Activated CD4-positive, alpha-beta T cell treated with anti-CD3 and anti-CD28 coated beads, Interleukin-2, amount 10 ng/mL, durations not matched to agents 24 days and 14 days (primary cell): ENCODE measurements at places on chromosomes 1 and 21. TPM values are rescaled to one million over a fixed set of nuclear protein-coding genes. Genes with fewer than 3 reads are reported as not detected.

CFAP74 gene
- total RNA-seq: not detected in 2 replicates

DNA sequence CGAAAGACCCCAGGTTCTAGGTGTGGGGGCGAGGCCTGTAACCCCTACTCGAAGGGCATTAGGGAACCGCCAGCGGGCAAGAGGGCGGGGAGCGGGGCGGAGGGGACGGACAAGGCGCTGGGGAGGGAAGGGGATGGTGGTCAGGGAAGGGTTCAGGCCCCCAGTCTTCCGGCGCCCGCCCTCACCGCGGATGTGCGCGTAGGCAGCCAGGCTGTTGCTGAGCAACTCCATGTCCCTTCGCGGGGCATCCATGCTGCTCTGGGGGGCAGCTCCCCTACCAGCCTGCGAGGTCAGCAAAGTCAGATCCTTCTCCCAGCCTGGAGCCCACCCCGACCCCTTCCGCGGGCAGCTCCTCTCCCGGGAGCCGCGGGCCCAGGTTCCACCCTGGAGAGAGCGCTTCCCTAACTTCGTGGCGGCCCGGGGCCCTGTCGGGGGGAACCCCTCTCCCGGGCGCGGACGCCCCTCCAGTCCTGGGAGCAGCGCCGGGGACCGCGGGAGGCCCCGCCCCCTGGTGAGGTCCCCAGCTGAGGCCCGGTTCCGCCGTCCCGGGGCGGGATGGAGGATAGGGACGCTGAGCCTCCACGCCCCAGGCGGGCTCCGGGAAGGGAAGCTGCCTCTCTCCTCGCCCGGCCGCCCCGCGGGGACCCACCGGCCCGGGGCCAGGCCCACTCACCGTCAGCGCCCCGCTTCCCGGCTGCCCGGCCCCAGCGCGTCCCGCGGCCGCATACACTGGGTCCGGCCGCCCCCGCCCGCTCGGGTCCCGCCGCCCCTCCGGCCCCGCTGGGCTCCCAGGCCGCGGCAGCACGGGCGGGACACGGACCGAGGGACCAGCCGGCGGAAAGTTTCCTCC, 434 bp downstream of the EVA1B start:
- peak; percentile 83 for DNase-seq

GRCh38 chr1:231918239-231919015, 291.8 kb downstream of the DISC1 start:
- peak; percentile 77 for DNase-seq

- no peak for DNase-seq
Measured at GRCh38 chr1:113012149-113012548, 56.2 kb upstream of the SLC16A1 start.

DNA sequence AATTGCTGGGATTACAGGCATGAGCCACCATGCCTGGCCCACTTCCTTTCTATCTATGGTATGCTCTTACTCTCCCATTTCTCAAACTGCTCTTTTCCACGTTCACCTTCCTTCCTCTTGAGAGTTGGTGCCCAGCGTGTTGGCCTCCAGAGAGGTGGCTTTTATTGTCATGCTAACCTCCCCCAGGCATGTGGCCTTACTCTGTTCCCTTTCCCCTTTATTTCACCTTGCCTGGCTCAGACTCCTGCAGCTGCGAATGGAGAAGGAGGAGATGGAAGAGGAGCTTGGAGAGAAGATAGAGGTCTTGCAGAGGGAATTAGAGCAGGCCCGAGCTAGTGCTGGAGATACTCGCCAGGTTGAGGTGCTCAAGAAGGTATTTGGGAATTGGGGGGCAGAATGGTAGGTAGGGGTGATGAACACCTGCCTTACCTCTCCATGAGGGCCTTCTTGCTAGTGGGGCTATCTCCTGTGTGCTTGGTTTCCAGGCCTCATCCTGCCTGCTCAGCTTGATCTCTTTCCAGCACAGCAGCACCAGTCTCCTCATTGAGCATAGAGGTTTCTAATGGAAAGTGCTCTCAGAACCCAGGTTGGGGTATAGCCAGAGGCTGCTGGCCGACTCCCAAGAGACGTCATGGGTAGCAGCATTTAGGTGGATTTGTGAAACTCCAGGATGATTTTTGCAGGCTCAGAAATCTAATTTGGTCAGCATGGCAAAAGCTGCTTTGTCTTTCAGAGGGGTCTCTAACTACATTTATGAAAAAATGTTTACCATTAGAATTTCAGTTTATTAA, 13.2 kb upstream of the TUFT1 start:
- DNase-seq: no peak

ZNF670 gene
- 2.8 TPM in 2 replicates for total RNA-seq

DNA sequence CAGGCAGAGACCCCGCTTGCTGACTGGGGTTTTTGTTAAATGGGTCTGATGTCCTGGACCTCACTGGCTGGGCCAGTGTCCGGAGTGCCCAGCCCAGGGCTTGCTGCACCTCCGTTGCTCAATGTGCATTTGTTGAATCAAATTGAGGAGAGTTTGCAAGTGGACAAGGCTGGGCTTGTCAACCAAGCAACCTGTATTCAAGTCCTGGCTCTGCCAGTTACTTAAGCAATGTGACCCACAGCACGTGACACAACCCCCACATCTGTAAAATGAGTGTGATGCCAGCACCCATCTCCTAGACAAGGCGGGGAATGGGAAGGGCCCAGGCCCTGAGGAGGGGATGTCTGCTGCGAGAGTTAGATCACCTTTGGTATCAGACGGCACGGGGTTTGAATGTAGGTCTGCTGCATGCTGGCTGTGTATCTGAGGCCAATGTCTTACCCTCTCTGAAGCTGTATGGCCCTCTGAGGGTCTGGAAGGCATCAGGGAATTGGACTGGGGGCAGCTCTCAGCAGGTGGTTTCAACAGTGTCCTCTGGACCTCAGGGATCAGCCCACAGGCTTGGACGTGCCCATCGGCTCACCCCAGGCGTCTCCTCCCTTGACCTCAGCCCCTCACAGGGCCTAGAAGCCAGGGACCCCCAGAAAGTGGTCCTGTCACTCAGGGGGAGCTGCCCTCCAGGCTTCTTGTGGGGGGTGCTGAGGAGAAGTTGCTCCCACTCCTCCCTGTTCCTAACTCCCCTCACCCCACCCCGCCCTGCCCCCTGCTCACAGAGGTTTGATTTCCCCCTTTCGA, 51.0 kb upstream of the RUNX3 start:
- peak; percentile 65 for DNase-seq

DNA sequence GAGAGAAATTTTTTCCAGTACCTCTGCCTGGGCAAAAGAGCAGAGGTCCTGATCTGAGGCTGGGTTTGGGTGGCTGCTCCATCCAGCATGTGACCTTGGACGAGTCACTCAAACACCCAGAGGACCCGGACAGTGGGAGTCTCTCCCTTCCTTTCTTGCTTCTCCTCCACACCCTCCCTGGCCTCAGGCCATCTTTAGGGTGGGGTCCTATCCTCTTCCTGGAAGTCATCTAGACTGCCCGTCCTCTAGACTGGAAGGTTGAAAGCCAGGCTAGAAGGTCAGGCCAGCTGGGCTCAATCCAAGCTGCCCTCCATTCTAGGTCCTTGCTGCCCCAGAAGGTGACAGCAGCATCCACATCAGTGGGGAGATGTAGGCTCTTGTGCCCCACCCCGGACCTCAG, 599.5 kb downstream of the MATN1 start:
- no peak for DNase-seq

CCDC27 gene
- not detected in 2 replicates for total RNA-seq

DNA sequence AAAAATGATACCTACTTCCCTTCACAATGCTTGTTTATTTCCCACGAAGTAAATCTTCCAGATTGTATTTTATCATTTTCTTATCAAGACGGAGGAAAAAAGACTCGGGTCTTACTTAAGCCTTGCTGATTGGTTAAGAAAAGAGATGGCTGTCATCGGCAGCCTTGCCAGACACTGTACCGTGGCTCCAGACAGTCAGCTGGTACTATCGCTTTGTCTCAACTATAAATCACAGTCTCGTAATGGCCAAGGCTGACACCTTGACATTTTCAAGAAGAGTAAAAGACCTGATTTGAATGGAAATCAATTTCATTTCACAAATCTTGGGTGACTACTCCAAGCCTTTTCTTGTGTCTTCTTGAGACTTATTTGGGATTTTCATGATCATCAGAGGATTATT, 868.0 kb downstream of the USP25 start:
- DNase-seq: no peak

DNA sequence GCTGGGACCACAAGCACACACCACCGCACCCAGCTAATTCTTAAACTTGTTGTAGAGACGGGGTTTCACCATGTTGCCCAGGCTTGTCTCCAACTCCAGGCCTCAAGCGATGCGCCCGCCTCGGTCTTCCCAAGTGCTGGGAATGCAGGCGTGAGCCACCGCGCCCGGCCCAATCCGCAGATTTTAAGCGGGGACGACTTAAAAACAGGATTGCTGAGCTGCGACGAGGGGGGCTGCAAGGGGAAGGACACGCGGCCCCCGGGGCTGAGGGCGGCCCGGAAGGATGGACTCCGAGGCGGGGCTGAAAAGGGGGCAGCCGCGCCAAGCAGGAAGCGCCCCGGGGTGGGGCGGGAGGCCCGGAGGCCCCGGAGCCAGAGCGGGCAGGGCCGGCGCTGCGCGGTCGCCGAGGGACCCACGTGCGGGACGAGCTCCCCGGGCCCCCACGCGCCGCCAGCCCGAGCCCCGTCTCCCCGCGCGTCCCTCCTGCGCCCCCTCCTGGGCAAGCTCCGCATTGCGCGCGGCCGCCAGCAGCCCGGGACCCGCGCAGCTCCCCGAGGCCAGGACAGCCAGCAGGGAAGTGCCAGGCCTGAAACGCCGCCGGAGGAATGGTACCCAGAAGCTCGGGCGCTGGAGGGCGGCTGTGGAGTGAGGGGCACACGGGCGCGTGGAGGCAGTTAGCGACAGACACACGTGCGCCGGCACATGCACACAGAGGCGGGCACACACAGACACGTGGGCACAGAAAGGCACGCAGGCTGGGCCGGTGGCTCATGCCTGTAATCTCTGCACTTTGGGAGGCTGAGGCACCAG, 5.5 kb upstream of the PRKCZ start:
- peak; percentile 94 for DNase-seq

DNA sequence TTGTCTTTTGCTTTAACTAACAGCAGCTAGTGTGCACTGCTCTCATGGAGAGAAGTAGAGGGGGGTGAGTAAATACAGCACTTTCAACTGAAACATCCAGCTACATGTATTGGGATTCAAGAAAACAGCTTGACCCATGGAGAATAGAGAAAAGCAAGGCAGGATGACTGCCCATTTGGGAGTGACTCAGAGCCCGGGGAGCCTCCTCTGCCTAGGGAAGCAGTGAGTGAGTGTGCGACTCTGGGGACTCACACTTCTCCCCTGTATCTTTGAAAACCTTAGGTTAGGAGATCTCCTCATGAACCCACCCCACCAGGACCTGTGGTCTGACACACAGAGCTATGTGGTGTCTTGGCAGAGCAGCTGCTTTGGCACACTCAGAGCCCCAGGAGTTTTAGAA, 82.0 kb upstream of the PTGFR start:
- DNase-seq: no peak

FPGT gene
- total RNA-seq: 11.0 and 11.6 TPM in 2 replicates

DNA sequence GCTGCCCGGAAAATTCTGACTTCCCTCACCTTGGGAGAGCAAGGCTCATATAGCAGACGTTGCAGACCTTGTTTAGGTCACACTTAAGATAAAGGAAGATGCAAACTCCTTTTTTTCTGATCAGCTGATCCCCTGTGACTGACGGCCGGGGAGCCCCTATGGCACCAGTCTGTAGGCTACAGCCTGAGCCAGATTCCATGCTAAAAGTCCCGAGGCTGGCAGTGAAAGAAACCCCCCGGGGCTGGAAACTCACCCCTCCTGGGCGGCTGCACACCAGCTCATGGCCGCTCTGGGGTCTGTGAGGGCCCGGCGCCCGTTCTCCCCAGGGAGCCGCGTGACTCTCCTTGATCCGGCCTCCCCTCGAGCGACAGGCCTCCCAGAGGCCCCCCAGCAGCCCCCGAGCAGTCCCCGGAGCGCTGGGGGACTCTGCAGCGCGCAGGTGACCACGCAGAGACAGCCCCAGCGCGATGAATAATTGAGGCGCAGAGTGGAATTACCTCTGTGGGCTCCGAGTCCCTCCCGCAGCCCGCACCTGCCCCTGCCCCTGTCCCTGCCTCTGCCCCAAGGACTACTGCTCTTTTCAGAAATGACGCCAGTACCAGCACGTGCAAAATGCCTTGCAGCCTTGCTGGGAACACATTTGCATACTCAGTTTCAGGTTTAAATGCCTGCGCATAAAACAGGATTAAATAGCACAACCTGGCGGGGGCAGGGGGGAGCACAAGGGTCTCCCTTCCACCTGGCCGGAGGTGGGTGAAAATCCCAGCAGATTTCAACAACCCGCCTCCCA, 62.6 kb upstream of the CLDN14 start:
- DNase-seq: no peak

GRCh38 chr1:151619489-151620093, 7.7 kb downstream of the SNX27 start:
- DNase-seq: no peak

GRCh38 chr1:184507604-184508280, 120.9 kb downstream of the C1orf21 start:
- no peak for DNase-seq

DNA sequence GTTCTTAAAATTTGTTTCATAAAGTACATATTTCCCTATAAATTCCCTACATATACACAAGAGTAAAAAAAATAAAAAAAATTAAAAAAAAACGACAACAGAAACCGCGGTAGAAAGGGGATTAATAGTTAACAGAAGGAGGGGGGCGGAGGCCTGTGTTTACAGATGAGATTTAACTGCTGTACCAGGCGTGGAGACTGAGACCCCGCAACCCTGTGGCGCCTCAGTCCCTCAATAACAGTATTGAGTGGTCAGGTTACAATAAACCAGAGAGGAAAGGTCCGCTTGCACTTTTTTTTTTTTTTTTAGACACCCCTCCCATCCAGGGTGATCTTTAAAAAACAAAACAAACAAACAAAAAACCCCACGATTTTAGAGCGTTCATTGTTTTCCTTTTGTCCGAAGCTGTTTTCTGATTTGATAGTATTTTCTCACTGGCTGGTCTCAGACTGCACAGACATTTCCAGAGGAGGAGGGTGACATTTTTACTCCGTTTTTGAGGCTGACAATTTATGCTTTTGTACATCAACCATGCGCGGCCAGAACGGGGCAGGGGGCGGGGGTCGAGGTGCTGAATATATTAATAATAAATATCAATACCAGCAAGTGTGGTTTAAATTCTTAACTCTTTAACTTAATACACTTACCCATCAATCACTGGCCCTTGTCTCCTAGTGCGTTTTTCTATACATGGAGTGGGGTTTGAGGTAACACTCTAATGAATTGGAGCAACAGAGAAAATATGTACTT, 1223.9 kb downstream of the BRINP3 start:
- DNase-seq: no peak

GRCh38 chr1:31584869-31585735, 8.8 kb downstream of the TINAGL1 start:
- DNase-seq: no peak

GRCh38 chr1:161200421-161200991, 1.7 kb upstream of the ADAMTS4 start:
- peak; percentile 72 for DNase-seq

HFM1 gene
- total RNA-seq: not detected in 2 replicates

DNA sequence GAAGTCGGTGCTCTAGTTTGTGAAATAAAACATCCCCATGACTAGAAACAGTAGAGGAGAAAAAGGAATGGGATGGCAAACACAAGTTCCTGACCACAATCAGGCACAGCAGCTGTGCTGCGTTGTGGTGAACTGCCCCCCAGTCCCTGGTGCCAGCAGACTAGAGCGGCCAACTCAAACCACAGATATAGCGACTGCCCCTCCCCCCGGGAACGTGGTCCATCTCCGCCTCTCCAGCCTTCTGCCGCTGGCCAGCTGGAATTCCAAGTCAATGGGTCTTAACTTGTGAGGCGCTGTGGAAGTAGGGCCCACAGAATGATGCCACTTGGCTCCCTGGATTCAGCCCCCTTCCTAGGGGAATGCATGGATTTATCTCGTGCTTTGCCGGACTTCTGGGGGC, 41.6 kb upstream of the ZNF678 start:
- DNase-seq: peak; percentile 38
